NCI-H2081 treated with DMSO at 0.1 percent for 48 hours (cell line): ENCODE measurements at places on chromosomes 2 and 18.
A peak's percentile ranks its signal among the peaks of the same experiment; 100 is the strongest.

DNA sequence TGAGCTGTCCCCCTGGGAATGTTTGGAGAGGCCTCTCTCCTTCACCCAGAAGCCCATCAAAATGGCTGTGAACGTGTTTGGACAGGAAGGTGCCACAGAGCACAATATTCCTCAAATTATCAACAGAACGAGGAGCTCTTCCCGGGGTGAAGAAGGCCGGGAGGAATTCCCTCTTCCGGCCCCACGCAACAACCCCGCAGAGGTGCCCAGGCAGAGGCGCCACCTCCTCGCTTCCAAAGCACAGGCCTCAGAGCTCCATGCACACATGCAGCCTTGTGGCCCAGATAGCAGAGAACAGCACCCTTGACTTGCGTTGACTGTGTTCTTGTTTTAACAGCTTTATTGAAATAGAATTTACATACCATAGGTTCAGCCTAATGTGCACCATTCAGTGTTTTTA is 152.5 kb upstream of the SALL3 start:
- no peak for DNase-seq

DNA sequence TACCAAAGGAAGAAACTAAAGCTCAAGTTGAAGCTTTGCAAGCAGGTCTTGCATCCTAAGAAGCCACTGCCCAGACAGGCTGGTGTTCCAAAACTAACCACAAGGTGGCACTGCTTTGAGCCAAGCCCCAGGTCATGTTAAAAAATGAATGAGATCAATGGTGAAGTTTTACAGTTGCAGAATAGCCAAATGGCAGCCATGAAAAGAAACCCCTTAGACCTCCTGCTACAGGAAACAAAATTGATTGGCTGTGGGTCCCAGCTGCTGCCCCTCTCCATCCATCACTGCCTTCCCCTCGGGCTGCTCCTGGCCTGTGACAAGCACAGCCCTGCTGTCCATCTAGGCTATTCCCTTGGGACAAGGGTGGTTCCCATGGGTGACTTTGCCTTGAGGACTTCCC is 20.7 kb upstream of the MREG start:
- no peak for DNase-seq

DNA sequence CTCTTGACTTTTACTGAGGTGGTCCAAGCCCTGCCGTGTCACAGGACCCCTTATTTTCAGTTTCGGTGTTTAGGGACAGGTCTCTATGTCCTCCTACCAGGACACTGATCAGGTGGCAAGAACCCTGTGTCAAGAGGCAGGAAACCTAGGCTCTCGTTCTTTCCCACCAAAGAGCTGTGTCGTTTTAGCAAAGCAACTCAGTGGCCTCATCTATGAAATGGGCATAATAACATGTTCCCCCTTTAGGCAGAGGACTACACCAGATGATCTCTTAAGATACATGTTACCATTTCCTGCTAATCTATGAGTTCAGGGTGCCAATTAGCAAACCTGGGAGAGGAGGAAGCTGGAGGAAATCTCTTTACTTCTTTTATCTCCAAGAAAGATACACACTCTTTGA is 1.9 kb downstream of the RAB31 start:
- no peak for DNase-seq

- no peak for DNase-seq
Observed at GRCh38 chr2:201254081-201254730, 6.1 kb upstream of the CASP8 start.

GRCh38 chr2:71253476-71253875 is 26.6 kb upstream of the PAIP2B start:
- no peak for DNase-seq

- DNase-seq: peak; percentile 4
Observed at GRCh38 chr2:164538240-164538866, 82.9 kb downstream of the GRB14 start.

DNA sequence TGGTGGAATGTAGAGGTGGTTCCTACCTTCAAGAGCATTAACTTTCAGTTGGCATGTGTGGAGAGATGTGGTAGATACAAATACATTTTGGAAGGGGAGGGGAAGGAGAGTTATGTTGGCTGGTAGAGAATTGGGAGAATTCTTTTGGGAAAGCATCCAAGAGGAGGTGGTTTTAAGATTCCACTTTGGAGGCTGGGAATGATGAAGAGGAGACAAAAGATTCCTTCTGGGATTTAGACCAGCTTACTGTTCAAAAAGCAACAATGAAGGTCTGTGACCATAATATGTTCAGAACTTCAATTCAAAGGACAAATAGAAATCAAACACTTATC is 120.8 kb upstream of the FOSL2 start:
- DNase-seq: no peak

DNA sequence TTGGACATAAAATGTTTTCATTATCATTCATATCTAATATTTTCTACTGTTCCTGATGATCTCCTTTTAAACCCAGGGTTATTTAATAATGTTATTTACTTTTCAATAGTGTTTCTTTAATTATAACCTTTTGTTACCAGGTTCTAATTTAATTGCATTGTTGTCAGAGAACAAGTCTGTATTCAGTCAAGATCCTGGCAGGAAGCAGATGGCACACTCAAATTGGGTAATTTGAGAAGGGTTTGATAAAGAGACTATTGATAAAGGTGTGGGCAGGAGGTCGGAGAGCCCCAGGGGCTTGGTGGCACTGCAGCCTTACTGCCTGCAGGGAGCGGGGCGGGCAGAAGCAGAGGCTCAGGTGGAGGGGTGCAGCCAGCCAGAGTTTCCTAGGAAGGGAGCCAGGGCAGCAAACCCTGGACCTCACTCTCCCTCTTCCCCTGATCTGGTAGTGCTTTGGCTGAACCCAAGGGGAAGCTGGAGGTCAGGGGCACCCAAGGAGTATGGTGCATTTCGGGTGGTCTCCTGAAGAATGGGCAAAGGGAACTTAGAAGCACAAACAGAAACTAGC is 2.3 kb upstream of the KIF1A start:
- DNase-seq: peak; percentile 59

DNA sequence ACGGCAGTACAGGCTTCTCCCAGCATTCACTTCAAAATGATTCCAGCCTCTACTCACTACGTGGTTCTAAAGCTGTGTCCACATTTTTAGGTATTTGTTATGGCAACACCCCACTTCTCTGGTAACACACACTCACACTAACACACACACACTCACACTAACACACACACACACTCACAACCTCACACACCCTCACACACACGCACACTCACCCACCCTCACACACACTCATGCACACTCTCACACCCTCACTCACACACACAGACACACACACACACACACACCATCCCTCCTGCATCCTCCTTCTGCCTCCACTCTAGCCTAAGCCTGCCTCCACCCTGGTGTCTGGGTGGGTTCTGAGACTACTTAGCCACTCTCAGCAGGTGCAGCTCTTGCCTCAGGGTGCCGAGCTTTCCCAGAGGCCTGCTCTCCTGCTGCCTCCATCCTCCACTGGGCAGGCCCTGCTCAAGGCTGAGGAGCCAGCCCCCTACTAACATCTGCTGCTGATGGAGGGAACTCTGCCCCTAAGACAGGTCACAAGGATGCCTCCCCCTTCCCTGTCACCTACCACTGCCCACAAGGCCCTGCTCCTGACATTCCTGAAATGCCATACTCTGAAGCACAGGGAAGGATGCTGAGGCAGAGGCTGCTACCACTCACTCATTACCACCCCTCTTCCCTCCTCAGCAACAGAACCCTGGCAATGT is 63.9 kb downstream of the NCAPH start:
- DNase-seq: no peak

- no peak for DNase-seq
Observed at GRCh38 chr2:60152226-60152833, 401.1 kb downstream of the BCL11A start.

- no peak for DNase-seq
Observed at GRCh38 chr2:167582619-167583018, 664.8 kb downstream of the STK39 start.

DNA sequence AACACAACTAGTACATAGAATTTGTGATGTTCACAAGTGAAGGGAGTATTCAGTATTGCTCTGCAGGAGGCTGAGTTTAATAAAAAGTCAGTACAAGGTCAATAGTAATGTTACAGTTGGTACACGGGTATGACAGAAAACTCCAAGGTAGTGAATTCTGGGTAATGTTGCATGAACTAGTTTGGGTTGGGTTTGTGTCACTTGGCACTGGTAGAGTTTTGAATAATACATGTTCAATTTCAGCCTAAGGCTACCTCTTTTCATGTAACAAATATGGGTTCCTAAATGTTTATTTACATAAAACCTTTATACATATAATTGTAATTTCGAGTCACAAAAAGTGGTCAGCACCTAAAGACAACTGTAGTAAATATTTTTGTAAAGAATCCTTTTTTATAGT is 19.4 kb downstream of the CTIF start:
- DNase-seq: no peak

DNA sequence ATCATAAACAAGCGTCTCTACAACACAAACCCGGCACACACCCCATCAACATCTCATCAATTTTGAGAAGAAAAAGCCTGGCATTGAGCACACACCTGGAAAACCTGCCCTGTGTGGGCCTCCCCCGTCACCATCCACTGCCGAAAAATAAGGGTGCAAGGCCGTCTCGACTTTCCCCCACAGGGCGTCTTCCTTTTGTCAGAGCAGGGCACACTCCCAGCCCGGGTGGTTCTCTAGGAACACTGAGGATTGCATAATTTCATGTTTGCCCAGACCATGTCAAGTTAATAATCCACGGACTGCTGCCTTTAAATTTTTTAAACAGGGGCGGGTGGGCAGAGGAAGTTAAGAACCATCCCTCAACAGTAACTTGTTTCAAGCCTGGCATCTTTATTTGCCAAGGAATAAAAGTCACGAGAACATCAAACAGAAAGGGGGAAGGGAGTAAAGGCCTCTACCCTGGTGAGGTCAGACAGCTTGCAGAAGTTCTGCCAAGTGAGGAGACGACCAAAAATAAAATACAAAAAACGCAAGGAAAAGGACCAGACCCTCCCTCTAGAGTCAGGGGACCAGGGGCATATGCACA is 2.1 kb downstream of the TFCP2L1 start:
- DNase-seq: no peak

GRCh38 chr2:104648376-104648775 is 205.5 kb upstream of the POU3F3 start:
- no peak for DNase-seq

GRCh38 chr2:191222952-191223351 is 22.3 kb upstream of the MYO1B start:
- DNase-seq: no peak

GRCh38 chr2:64459575-64459974 is 5.6 kb downstream of the LGALSL start:
- DNase-seq: no peak

DNA sequence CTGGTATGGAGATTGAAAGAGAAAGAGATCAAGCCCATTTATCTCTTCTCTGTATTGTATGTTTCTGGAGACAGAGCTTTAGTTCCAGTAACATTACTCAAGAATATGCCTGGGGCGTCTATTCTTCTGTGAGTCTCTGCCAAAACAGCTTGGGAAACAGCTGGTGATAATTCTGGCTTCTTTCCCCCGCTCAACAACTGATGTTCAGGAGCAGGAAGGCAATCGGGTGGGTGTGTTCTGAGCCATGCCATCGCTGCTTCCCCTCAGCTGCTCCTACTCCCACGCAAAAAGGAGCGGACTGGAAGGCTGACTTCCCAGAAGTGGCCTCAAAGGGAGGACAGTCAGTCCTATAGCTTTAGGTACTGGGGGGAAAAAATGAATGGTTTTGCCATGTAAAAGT is 695.1 kb downstream of the PLCL1 start:
- DNase-seq: no peak

GRCh38 chr18:21763846-21764646 is 23.5 kb downstream of the MIB1 start:
- DNase-seq: no peak

GRCh38 chr18:80229363-80229762 is 18.0 kb downstream of the PARD6G start:
- DNase-seq: no peak

GRCh38 chr18:77133051-77133834 is 660 bp upstream of the MBP start:
- DNase-seq: no peak

DNA sequence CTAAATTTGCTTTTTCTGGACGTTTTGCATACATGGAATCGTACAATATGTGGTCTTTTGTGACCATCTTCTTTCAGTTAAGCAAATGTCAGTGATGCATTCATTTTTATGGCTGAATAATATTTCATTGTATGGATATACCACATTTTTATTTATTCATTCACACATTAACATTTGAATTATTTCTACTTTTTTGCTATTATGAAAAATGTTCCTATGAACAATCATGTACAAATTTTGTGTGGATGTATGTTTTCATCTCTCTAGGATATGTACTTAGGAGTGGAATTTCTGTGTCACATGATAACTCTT is 67.4 kb upstream of the TXNDC2 start:
- DNase-seq: no peak

GRCh38 chr2:168517816-168518215 is 61.7 kb downstream of the CERS6 start:
- DNase-seq: no peak

- DNase-seq: no peak
Observed at GRCh38 chr2:136288249-136288648, 170.3 kb upstream of the CXCR4 start.

DNA sequence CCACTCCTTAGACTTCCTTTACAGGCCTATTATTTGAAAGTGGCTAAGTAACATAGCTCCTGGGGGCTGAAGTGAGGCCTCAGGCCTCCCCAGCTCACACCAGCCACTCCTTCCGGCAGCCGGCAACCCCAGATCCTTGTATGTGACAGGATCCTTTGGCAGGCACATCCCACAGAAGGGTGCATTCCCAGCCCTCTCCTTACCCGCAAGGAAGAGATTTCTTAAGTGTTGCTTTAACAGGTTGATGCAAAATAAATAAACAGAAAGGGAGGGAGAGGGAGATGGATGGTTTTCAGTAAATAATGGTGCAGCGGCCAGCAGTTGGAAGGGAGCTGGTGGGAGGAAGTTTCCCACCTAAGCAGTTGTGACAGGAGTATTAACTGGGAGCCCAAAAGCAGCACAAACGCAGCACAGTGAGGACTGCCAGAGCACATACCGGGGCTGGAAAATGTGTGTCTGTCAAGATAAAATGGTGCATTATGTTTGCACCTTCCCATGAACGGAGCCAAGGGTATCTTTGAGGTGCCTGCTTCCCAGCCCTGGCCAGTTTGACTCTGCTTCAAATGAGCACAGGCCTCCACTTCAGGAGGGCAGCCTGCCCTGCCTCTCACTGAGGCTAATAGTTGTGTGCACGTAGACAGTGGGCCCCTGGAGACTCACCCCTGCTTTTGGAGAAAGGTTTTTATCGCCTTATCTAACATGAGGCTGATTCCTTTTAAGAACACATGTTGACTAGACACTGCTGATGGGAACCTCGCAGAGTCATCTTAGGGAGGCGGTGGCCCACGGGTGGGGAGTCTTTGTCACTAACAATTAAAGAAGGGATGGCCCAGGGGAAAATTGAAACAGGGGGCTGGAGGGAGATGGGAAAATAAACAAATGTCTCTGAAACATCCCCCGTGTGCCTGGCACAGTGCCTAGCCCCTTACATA is 32.8 kb downstream of the NRP2 start:
- no peak for DNase-seq

GRCh38 chr2:218894151-218894879 is 13.7 kb downstream of the WNT10A start:
- DNase-seq: no peak

DNA sequence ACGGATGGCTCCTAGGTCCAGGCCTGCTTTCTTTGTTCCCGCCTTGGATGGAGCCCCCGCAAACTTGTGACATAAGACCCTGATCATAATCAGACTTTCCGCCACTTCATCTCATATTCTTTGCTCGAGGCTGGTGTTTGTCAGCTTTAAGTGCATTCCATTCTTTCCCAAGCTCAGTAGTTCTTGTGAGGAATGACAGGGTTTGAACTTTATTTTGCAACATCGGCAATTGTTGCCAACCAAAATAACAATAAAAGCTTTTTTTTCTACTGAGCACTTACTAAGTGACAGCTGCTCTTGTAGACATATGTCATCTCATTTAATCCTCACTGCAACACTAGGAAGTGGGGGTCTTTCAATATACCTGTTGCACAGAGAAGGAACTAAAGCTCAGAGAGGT is 178.8 kb upstream of the ST6GAL2 start:
- no peak for DNase-seq
